ENCODE measurements at places on chromosomes 6 and 20.

DNA sequence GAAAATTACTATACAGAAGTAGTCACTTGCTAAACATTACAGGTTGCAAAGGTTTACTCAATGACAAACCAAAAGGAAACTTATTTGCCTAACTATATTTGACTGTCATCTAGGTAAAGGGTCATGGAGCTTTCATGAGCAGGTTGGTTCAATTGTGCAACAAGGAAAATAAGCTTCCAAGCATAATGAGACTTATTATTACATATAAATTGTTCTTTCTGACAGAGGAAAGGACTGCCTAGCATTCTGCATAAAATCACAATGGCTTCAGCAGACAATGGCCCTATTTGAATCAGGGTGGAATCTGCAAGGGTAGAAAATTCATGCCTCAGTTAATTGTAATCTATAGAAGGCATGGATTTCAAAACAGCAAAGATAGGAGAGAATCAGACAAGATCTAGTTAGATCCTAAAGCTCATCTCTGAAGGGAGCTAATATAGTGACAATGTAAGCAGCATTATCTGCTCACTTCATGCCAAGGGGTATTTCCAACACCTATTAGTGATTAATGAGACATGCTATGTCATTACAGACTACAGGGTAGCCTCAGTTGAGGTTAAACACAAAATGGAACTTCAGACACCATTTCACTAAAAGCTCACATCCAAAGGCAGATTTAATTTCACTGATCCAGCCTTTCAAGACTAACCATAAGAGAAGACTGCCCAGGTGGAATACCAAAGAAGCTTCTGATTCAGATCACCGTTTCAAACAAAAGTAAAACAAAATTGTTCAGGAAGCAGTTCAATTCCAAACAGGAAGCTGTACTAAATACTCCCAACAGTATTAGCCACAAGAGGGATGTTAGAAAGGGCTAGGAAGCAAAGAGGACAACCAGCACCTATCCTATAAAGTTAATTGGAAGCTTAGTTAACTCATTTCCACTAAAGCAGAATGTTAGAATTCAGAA lies 8.5 kb downstream of the STAU1 start:
- H3K4me1 ChIP-seq = peaks cover 8% of the 10 kb centered on the region
- H3K36me3 ChIP-seq = peaks cover 30% of the 10 kb centered on the region
- H3K4me3 ChIP-seq = no peak overlapping the region

DNA sequence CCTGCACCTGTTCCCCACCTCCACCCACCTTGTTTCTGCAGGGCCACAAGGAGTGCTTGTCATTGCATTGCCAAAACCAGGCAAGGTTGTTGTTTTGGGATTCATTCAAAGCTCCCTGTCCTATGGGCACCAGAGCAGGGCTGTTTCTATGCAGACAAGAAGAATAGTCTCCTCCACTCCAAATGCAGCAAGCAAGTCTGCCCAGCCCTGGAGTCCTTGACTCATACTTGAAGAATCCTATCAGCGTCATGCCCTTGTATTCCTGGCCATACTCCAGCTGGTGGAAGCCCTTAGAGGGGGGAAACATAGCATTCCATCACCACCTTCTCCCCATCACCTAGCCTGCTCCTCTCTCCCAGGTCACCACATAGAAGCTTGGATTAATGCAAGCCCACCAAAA lies 145.3 kb upstream of the ECI2 start:
- H3K4me3 ChIP-seq = peak overlapping the region; percentile 75
- peak overlapping the region; percentile 86 for H3K27ac ChIP-seq
- no peaks in the 10 kb centered on the region for H3K27me3 ChIP-seq
- H3K4me1 ChIP-seq = peaks cover 23% of the 10 kb centered on the region
- peak; percentile 88 for DNase-seq

DNA sequence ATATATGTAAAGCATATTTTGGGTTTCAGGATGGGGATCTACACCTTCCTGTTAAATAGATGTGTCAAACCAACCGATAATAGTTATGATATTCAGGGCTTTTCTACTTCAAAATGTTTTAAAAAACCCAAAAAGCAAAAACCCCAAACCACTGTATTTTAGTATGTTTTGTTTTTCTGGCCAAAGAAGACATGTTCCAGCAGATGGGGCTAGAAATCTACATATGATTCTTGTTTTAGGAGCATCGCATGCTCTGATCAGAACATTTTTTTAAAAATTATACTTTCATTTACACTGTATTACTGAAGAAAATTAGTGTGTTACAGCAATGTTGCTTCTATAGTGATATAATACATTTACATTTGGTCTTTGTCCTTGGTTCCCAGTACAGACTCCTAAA lies 11.0 kb downstream of the RMND1 start:
- H3K36me3 ChIP-seq = peaks cover 32% of the 10 kb centered on the region
- H3K27ac ChIP-seq = no peak overlapping the region
- no peak overlapping the region for H3K4me3 ChIP-seq
- no peak for DNase-seq
- H3K4me1 ChIP-seq = peaks cover 23% of the 10 kb centered on the region

- H3K36me3 ChIP-seq = no peaks in the 10 kb centered on the region
- DNase-seq = no peak
- H3K27ac ChIP-seq = no peak overlapping the region
Measured at GRCh38 chr6:22468256-22468965, 101.0 kb upstream of the HDGFL1 start.

- no peak overlapping the region for H3K4me3 ChIP-seq
- no peak overlapping the region for H3K27ac ChIP-seq
- H3K36me3 ChIP-seq = no peaks in the 10 kb centered on the region
- no peak for DNase-seq
- no peaks in the 10 kb centered on the region for H3K27me3 ChIP-seq
- H3K4me1 ChIP-seq = peaks cover 5% of the 10 kb centered on the region
Measured at GRCh38 chr6:139509167-139509566, 134.7 kb upstream of the CITED2 start.
